ENCODE measurements at places on chromosomes 4 and X. TPM values are rescaled to one million over a fixed set of nuclear protein-coding genes. Genes with fewer than 3 reads are reported as not detected.

The TRPC5OS gene
- not detected for polyA plus RNA-seq

The ASB9 gene
- polyA plus RNA-seq: 2.9 TPM

- no peak for DNase-seq
Observed at GRCh38 chrX:12950851-12951594, 23.9 kb upstream of the TMSB4X start.

- no peak for DNase-seq
Observed at GRCh38 chrX:47634871-47635575, 5.3 kb upstream of the CFP start.

DNA sequence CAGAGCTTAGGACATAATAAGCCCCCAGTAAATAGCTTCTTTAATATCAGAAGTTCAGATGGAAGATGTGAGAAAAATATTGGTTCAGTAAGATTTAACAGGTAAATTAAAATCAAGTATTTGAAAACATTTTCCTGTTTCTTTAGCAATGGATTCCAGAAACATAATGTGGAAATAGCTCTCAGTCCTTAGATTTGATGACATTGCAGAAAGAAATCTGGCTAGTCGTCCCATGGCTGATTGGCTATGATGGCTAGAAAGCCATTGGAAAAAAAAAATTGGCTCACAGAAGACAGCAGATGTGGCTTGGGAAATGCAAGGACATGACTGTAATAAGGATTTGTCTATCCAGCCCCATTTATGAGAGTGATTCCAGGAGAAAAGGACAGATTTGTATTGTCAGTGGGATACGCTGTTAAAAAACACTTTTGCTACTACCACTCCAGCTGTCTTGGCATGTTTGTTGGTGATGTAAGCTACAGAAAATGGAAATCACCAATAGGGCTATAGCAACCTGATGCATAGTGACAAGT is 78.3 kb downstream of the AR start:
- DNase-seq: no peak

Data from mammary epithelial cell (primary cell).